ENCODE measurements at places on chromosomes 1 and 21.

- no peak for DNase-seq
Measured at GRCh38 chr1:1554926-1555915, 14.8 kb upstream of the TMEM240 start.

GRCh38 chr1:203306965-203307541 is 1.7 kb downstream of the BTG2 start:
- DNase-seq = no peak

DNA sequence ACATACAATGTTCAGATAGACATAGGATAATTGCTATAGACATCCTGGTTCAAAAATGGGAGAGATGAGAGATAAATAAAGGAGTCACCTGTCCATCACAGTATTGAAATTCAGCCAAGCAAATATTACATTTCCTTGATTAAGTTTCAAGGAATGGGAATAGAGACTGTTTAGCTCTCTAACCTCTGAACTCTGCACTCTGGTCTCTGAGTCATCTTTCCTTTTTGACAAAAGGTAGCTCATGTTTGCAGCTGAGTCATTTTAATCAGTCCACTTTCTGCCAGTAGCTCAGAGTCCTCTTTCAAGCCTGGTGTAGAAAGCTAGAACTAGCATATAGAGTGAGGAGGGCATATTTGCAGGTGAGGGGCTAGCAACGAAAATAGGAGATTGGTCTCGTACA is 51.4 kb upstream of the GJA8 start:
- DNase-seq = no peak

- DNase-seq = no peak
Measured at GRCh38 chr1:37797750-37798345, 4.2 kb downstream of the MANEAL start.

GRCh38 chr1:3174487-3175247 is 105.7 kb downstream of the PRDM16 start:
- no peak for DNase-seq

GRCh38 chr21:41359286-41359685 is 2.5 kb upstream of the MX2 start:
- no peak for DNase-seq

DNA sequence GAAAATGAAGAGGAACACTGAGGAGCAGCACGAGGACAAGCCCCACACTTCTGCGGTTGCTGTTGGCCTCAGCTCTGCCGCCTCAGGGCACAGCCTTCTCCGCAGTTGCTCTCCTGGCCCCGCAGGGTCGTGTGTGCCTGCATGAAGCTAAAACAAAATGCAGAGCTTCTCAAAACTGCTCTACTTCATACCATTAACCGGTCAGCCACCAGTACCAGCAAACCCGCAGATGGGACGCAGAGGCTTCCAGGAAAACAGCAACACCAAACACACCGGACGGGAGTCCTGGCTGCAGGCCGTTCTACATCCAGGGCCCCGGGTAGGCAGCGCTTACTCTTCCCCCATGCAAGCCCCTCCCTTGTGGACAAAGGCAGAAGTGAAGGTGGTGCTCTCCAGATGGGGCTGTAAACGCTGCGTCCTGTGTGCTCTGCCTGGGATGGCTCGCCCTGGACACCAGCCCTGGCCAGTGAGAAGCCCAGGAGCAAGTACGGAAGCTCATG is 7.1 kb upstream of the C1orf159 start:
- no peak for DNase-seq

DNA sequence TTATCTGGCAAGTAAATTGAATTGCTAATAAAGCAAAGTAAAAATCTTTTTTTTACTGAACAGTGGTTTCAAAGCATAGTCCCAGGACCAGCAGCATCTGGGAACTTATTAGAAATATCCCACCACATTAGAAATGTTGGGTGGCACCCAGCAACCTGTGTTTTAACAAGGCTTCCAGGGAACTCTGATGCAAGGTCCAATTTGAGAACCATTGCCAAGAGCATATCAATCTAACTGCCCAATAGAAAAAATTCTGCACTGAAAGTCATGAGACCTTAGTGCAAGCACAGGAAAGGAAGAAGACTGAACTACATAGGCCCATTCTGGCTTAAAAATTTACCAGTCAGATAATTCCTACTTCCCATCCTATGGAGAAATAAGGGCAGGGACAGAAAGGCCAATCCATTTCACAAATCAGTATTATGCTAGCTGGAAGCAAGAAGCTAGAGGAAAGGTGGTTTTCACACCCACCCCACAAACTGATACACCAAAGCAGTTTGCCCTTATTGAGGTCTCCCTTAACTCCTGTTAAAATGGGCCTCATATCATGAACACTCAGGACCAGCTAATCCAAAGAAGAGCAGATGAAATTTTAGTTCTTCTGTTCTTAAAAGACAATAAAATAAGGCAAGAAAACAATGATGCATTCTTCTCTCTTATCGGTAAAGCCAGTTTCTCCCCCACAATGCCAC is 17.5 kb upstream of the C1orf105 start:
- no peak for DNase-seq

GRCh38 chr1:244989813-244990212 is 125.5 kb upstream of the HNRNPU start:
- DNase-seq = no peak

DNA sequence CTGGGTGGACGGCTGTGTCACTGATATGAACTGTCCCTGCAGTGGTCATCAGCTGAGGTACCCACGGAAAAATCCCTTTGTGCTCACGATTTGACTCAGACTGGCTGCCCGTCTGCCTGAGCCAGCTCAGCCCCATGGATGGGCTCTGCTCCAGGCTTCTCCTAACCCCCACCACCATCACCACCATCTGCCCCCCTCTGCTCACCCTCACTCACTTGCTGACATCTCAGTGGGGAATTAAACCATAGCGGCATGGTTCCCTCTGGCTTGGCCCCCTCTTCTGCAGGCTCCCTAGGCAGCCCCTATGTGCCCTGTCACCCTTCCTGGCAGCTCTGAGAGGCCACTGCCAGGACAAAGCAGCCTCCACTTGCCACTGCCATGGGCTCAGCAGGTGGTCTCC is 17.3 kb downstream of the SLC6A9 start:
- DNase-seq = no peak

DNA sequence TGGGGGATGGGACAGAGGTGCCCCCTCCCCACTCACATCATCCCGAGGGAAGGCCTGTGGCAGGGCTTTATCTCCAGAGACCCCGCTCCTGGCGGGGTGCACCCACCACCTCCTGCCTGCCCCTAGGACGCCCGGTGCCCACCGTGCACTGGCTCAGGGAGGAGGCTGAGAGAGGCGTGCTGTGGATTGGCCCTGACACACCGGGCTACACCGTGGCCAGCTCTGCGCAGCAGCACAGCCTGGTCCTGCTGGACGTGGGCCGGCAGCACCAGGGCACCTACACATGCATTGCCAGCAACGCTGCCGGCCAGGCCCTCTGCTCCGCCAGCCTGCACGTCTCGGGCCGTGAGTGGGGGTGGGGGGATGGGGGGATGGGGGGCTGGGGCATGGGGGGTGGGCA is 71.7 kb downstream of the TRIM11 start:
- no peak for DNase-seq

DNA sequence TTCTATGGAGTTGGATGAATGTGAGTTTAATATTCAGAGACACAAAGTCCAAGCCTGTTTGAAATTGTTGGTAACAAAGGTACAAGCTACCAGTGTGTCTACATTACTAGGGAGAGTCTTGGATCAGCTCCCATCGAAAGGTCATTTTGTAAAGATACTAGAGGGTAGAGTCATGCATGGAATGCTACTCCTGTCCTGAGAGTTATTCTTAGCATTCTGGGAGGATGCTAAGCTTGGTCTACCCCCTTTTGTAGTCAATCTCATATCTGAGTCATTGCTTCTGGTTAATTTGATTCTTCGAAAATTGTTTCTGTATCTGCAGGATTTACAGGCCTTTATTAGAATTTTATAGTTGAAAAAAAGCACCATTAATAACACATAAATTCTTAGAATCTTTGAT is 240.2 kb downstream of the ST6GALNAC3 start:
- no peak for DNase-seq

DNA sequence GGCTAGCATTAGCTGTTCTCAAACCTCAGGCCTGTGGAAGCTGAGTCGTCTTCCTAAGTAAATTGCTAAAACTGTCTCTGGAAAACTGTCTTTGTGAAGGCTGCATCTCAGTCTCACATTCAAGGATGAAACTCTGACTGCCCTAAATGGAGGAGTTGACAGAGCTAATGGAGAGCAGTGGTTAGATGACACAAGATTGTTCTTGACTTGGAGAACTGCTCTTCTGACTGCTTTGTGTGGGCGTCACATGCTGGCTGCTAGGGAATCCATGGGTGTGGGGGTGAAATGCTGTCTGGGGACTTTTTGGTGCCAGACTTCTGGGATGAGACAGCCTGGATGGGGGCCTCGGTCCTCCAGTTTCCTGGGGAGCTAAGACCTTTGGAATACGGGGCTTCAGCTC is 24.5 kb upstream of the TSPAN2 start:
- no peak for DNase-seq

- no peak for DNase-seq
Measured at GRCh38 chr21:33865996-33866575, 49.5 kb downstream of the ATP5PO start.

DNA sequence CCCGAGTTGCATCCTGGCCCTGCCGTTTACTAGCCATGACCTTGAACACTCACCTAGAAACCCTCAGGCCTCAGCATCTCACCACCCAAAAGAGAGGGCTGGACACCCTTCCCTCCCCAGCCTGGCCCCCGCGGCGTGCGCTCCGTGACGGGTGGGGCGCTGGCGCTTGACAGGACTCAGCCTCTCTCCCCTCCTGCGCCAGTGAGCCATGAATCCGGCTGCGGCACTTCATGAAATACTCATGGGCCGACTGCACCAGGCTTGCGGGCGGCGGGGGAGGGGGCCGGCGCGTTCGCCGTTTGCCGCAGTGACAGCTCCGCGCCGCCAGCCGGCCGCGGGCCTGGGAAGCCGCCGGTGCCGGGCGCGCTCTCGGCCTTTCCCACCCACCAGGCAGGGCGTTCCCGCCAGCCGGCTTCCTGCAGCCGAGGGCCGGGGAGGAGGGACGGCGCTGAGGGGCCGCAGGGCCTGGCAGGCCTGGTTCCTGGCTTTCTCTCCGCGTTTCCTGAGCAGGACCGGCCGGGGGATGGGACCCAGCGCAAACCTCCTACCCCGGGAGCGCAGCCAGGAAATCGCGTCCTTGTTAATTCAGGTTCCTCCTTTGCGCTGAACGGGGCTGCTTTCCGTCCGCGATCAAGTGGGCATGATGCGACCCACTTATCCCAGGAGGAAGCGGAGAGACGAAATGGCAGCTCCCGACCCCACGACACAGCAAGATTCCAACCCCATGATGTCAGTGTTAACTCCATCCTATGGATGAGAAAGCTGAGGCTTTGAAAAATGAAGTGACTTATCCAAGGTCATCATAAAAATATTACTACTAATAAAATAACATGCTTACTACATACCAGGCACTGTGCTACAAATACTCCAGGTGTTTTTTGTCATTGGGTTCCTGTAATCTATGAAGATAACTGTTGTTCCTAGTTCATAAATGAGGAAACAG is 9.1 kb upstream of the LUZP1 start:
- peak; percentile 41 for DNase-seq

- peak; percentile 64 for DNase-seq
Measured at GRCh38 chr1:245874942-245875580, 632.0 kb downstream of the SMYD3 start.

DNA sequence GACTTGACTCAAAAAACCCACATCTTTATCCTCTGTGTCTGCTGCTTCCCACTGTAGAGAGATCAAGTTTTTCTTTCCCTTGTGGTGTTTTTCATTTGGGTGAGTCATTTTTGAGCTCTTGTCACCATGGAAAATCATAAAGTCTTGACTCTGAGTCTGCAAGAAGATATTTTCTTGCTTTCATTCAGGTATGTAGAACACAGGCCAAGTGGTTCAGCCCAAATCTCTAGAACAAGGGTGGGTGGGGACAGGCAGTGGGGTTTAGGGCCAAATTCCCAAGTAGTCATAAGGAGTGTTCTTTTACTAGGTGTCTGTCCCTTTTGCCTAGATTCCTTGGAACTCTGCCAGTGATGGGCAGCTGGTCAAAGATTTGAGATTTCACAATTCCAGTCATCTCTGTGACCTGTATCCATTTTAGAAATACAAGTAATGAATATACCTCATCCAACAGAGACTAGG is 21.5 kb upstream of the ARHGAP29 start:
- DNase-seq = no peak

DNA sequence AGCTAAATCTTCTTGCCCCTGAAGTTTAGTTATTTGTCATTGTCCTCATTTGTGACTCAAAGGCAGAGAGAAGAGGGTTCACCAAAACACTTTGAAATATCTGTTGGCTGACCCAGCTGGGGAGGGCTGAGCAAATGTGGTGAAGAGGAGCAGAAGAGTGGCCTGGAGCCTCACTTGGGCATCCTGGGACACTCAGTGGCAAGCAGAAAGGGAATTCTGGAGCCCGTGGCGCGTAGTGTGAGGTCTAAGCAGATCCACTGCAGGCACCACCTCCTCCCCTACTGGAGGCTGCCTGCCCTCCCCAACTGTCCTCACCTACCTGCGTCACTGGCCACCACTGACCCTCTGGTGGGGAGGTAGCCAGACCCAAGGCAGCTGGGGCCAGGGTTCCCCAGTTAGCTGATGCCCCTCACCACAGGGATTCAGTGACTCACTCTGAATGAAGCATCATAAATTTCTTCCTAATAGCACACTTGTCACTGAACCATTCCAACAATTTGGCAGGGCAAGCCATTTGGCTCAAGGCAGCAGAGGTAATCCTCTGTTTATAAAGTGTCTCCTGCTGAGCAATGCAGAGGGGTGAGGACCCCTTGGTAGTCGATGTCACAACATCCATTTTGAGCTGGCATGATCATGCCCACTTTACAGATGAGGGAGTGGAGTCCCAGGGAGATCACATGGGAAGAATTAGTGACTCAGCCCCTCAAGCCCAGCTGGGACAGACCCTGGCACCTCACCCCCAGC is 80.3 kb downstream of the NENF start:
- DNase-seq = no peak

DNA sequence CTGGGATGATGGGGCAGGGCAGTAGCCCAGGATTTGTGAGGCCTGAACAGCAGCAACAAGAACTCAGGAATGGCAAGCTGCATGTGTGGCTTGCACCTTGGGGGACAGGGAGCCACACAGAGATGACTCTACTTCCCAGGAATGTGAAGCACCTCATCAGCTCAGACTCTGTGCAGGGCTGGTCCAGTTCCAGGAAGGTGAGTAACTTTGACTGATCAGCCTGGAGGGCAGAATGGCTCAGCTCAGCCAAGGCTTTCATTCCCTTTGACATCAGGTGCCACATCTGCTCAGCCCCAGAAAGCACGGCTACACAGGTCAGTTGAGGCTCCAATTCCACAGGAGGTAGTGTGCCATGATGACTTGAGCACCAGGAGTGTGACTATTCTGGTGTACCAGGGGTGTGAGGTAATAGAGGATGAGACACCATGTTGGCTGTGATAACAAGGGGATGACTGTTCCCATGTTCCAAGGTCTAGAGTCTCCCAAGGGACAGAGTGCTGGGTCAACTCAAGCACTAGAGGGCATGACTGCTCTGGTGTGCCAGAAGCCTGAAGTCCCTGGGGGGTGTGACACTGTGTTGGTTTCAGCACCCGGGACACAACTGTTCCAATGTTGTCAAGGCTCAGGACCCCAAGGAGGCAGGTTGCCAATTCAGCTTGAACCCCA is 625.8 kb upstream of the ADGRL2 start:
- no peak for DNase-seq

All from NCI-H2107 (cell line).